Subcutaneous adipose tissue (tissue), 4 donors: ENCODE measurements at places on chromosomes 5 and 9. TPM values are rescaled to one million over a fixed set of nuclear protein-coding genes. Genes with fewer than 3 reads are reported as not detected.

SLC46A2 gene
- total RNA-seq: 3.1 TPM

FAXDC2 gene
- total RNA-seq: 95.5 TPM

SHB gene
- total RNA-seq: 2.6 TPM

OCLN gene
- 2.4 TPM for total RNA-seq

TGFBI gene
- total RNA-seq: 240 TPM

CAMK4 gene
- total RNA-seq: 0.19 TPM

CCDC183 gene
- total RNA-seq: 2.4 TPM

BDP1 gene
- 30.3 TPM for total RNA-seq

C5orf58 gene
- 0.68 TPM for total RNA-seq

GRM6 gene
- total RNA-seq: not detected

IL33 gene
- total RNA-seq: 15.9 TPM

IL13 gene
- not detected for total RNA-seq

NUTM2F gene
- not detected for total RNA-seq
